ENCODE measurements at places on chromosomes 16 and 17. TPM values are rescaled to one million over a fixed set of nuclear protein-coding genes. Genes with fewer than 3 reads are reported as not detected.

DNAAF8 gene
- 0.26 TPM for total RNA-seq

CDRT4 gene
- 0.77 TPM for total RNA-seq

KRTAP3-1 gene
- not detected for total RNA-seq

ANKRD40CL gene
- not detected for total RNA-seq

PRRT2 gene
- 2.1 TPM for total RNA-seq

TEX14 gene
- under 0.01 TPM for total RNA-seq

TPSG1 gene
- not detected for total RNA-seq

HCRT gene
- not detected for total RNA-seq

Measured in fibroblast of lung (primary cell).